ENCODE measurements at places on chromosomes 3 and 15.

DNA sequence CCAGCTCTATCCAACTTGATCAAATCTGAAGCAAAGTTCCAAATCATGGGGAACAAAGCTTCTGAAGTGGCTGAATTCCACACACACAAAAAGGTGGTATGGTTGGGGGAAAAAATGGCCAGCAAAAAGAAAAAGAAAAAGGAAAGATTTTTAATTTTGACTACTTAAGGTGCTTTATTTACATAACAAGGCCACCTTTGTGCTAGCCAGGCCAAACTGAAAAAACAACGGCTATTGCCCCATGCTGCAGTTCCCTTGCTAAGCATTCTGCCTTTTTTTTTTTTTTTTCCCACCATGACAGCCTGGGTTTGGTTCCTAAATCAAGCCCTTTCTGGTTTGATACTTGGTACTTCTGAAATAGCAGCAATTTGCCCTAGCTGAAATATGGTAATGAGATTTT is 66.5 kb upstream of the DAZL start:
- DNase-seq = no peak

DNA sequence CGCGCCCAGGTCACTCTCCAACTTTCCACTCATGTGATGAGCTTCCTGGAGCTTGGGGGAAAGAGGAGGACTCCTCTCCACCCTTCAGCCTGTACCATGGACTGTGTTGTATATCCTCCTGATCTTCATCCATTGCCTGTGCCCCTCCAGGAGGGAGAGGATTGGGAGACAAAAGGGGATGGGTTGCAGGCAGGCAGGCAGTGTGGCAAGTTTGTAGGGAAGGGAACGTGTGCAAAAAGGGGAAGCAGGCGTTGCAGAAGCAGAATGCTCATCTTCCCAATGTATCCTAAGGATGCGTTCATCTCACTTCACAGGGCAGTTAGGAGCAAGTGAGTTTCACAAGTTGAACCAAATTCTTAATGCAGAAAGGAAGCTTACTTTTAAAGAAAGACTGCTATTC is 28.1 kb upstream of the GHSR start:
- no peak for DNase-seq

DNA sequence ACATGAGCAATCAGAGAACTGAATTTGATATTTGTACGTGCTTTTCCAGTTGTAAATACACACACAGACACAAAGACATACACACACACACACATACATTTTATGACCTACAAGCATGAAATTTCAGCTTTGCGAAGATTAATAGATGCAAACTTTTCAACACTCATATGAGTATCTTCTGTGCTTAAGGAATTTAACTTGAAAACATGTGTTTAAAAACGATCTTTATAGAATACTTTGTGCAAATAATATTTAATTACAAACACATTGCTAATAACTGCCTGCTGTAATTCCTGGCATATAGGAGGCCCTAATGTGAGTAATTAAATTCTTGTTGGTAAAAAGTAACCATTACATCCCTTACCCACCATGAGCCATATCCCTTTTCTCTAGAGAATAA is 107.7 kb upstream of the PLSCR5 start:
- no peak for DNase-seq

- DNase-seq = no peak
These were observed 77.9 kb downstream of the ITPR1 start for GRCh38 chr3:4570840-4571621.

DNA sequence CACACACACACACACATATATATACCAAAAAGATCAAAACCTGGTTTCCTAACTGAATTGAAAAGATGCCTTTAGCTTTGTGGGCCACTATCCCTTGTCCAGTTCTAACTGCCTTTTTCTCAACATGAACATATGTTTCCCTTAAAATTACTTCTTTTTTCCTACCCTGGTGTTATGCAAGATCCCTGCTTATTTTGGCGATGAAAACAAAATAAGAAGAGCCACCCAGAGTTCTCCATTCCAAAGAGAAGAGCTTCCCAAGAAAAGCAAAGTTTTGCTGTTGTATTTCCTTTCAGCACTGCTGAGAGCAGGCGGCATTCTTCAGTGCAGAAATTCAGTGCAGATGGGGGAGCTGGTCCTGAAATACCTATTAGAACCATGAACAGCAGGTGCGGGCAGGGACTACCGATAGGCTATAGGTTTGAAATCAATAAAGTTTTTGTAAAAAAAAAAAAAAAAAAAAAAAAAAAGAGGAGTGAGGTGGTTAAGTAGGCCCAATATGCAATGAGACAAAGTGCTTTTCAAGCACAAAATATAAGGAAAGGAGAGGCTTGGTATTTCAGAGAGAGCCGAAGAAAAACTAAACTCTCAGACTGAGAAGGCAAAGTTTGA is 238.0 kb downstream of the FOXP1 start:
- no peak for DNase-seq

DNA sequence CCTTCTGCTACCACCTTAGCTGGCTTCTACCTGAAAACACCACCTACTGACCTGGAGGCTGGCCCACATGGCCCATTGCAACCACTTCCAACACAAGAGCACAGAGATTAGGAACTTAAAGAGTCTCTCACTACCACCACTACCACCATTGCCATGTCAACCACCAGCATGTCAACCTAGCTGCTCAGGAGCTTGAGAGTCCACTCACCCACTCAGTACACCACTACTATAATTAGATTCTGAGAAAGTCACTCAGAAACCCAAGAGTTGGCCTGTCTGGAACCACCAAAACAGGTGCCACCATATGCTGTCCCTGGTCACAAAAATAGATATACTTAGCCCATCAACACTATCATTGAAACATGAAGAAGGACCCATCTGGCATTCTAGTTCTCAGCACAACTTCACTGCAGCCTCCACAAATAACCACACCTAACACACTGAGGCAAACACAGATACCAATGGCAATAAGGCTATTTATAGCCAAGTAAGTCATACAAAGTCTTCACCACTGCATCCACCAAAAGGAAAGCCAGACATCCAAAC is 806.7 kb upstream of the EPHA6 start:
- DNase-seq = no peak

Measured in D721Med (cell line).